ENCODE measurements at places on chromosomes 16 and 17.

- no peak for DNase-seq
Observed at GRCh38 chr17:53313746-53314145, 509.0 kb upstream of the KIF2B start.

GRCh38 chr17:41796121-41796895 lies 9.8 kb upstream of the JUP start:
- DNase-seq, result no peak

- no peak for DNase-seq
Observed at GRCh38 chr17:29126268-29126930, 53.8 kb downstream of the MYO18A start.

DNA sequence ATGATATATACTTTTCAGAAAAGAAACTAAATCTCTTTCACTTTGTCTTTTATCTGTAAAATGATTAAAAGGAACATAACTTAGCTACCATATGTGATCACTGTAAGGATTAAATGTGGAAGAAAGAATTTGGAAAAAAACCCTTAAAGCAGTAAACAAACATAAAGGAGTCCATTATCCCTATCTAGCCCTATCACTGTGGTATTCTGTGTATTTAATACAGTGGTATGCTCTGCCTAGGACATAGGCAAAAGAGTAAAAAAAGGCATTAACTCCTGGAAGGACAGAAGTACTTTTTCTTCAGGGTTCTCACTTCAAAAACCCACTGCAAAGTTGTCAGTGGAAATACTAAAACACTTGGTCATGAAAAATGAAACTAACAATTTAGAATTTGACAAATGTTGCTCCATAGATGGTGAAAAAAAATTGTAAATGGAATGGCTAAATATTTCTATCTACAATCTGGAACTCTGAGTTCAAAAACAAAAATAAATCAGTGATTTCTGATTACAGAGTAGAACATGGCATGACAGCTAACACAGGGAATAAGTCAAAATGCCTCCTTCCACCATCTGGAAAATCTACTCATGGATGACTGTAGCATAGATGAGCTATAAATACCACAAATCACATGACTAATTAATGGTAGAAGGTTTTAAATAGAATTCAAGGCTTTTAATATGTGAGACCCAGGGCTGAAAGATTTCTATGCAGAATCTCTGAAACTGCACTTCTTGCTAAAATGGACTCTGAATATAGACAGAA lies 140.1 kb downstream of the ITFG1 start:
- no peak for DNase-seq

- DNase-seq, result no peak
Observed at GRCh38 chr17:17155568-17155967, 50.6 kb downstream of the PLD6 start.

- no peak for DNase-seq
Observed at GRCh38 chr16:70684146-70685060, 1.4 kb downstream of the MTSS2 start.

- no peak for DNase-seq
Observed at GRCh38 chr17:15411384-15412198, 55.8 kb downstream of the CDRT4 start.

- DNase-seq, result no peak
Observed at GRCh38 chr17:65975878-65976277, 216.1 kb downstream of the CEP112 start.

- no peak for DNase-seq
Observed at GRCh38 chr17:1566505-1567199, 4.1 kb upstream of the PITPNA start.

- DNase-seq, result no peak
Observed at GRCh38 chr17:35088356-35088880, 24.9 kb upstream of the RFFL start.

GRCh38 chr17:82693168-82693867 lies 5.2 kb downstream of the RAB40B start:
- DNase-seq, result no peak

- no peak for DNase-seq
Observed at GRCh38 chr17:19292377-19292711, 55.2 kb downstream of the EPN2 start.
